Omental fat pad (tissue), 4 donors: ENCODE measurements at places on chromosomes 4 and X. TPM values are rescaled to one million over a fixed set of nuclear protein-coding genes. Genes with fewer than 3 reads are reported as not detected.

FRG2 gene
- not detected for total RNA-seq

DNA sequence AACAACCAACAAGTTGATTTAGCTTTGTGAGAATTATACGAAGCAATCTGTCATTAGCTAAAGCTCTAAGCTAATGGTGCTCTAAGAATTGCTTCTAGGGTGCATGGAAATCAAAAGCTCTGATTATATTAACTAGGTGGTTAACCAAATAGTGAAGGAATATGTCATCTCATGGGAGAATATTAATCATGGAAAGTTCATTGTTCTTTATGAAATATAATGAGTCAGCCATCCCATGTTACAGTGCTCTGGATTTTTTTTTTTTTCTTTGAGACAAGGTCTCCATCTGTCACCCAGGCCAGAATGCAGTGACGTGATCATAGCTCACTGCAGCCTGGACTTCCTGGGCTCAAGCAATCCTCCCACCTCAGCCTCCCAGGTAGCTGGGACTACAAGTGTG is 10.5 kb downstream of the DCAF8L2 start:
- no peak for DNase-seq

DNA sequence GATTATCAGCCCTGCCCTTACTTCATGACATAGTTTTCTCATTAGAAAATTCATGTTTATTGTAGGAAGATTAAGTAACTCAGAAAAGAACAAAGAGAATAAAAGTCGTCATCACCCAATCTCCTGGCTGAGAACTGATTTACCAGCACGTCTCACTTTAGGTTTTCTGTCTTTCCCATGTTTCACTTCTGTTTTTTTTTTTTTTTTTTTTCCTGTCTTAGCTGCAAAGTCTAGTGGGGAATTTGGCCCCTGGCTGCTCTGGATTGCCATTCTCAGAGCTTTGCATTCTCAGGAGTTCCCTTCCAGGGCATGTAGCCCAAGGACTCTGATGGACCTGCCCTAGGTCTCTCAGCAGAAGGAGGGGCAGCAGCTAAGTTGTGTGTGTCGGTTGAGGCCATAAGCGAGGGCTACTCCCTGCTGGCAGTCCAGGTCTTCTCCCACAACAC is 57.8 kb downstream of the TMEM131L start:
- no peak for DNase-seq

DNA sequence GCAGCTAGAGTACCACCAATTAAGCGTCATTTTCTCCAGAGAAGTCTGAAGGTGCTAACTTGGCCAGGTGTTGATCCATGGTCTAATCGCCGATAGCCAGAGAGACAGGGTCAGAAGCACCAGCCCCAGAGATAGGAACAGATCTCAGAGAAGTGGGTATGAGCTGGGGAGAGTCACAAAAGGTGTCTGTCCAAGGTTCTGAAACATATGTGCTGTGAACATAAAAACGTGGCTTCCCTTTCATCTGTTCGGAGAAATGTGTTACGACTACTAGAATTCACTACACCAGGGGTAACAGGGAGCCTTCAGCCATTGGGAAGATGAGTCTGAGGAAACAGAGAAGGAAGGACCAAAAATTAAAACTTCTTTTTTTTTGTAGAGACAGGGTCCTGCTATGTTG is 91.3 kb downstream of the FBXL5 start:
- no peak for DNase-seq
